ENCODE measurements at places on chromosomes 7 and 10.

GRCh38 chr7:28503396-28503795, 91.1 kb downstream of the CREB5 start:
- DNase-seq: no peak

DNA sequence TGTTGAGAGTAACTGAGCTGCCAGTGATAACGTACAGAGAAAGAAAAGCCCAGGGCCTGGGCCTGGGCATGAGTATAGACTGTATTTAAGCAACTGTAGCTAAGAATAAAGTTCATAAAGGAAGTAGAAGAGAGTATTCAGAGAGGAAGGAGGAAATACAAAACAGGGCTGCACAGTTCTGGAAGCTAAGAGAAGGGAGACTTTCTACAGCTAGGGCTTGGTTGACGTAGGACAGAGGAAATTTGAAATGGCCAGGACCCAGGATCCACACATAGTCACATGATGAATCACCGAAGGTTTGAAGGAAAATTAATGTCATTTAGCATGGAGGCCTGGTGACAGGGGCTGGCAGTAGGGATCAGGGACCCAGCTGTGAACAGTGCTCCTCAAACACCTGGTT, 66.7 kb downstream of the ARL4A start:
- no peak for DNase-seq

DNA sequence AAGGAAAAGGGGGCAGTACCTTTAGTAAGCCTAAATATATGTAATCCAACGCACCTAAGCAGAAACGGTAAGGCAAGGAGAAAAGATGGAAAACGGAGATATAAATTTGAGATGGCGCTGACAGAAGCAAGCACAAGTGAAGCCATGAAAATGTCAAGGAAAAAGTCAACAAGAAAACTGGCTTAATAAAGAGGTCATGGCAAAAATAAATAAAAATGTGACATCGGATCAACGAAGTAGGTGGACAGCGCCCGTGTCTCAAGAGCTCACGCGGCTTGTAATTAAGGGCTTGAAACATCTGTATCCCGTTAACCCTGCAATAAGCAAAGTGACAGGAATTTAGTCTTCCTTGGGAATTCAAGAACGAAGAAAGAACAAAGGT, 611 bp downstream of the NDUFA5 start:
- DNase-seq: peak; percentile 20

- DNase-seq: peak; percentile 48
Observed at GRCh38 chr7:143934526-143935325, at the start of gene OR2F2. Gene OR2F2 (plus strand): TSS chr7:143935233. CDS start chr7:143935233, 0 bp downstream.

- no peak for DNase-seq
Observed at GRCh38 chr7:65390588-65390987, 16.9 kb downstream of the ZNF92 start.

DNA sequence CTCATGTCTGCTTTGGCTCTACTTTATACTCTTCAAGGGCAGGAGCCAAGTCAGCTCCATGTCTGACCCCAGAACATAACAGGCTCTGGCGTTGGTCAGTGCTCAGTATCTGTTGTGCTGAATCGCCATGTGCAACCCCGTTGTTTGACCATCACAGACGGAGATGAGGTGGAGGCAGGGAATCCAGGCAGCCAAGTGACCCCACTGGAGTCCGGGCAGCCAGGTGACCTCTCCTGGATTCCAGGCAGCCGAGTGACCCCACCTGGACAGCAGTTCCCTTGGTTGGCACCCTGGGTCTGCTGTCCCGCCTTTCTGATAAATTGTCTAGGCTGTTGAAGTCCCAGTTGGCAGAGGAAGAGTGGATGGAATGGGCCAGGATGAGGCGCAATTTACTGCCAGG, 232.2 kb downstream of the TCERG1L start:
- no peak for DNase-seq

DNA sequence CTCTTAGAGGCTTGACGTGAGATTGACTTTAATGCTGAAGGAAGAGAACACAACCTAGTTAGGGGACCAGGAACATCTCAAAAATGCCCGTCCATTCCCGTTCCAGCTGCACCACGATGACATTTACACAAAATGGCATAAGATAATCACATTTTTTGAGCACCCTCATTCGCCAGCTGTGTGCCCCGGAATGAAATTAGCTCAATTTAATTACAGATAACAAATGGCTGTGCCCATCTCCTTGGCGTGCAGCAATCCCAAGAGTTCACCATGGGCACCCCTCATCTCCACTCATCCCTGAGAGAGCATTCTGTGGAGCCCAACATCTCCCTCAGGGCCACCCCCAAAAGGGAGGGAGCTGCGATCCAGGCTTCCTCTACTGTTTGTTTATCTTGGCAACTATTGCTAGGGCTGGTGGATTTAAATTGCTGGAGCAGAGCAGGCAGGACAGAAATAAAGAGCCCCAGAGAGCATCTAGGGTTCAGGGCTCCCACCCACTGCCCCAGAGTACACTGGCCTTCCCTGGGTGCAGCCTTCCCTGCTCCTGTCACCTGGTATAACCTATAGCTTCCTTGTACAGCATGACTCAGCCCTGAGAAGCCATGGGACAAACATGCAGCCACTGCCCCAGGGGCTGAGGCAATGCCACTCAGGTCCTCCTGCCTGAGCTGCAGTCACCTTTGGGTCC, 263.5 kb downstream of the ZEB1 start:
- DNase-seq: peak; percentile 29

DNA sequence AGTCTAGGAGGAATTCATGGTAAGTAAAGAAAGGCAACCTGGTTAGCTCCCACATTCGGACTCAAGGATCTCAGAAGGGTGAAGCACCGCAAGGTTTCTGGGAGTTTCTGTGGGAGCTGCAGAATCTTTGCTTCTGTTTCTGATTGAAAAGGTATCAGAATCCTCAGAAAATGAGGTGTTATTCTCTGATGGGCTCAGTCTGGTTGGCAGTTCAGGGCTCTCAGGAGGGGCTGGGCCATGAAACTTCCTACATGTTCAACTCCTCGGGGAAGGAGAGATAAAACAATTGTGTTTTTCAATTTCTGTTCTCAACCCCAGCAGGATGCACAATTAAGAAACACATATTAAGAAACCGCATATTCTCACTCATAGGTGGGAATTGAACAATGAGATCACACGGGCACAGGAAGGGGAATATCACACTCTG, 9.1 kb downstream of the OR2A7 start:
- no peak for DNase-seq

DNA sequence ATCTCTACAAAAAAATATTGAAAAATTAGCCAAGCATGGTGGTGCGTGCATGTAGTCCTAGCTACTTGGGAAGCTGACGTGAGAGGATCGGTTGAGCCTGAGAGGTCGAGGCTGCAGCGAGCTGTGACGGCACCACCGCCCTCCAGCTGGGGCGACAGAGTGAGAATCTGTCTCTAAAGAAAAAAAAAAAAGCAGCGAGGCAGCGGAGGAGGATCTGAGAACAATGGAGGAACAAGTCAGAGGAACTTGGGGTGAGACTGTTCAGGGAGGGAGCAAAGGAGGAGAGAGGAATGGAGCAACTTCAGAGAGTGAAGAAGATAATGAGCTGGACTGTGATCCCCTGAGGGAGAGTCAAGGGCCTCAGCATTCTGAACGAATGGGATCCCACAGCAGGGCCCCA, 85.4 kb downstream of the MKX start:
- DNase-seq: no peak

GRCh38 chr7:50409856-50410745, 40.0 kb downstream of the FIGNL1 start:
- DNase-seq: no peak

DNA sequence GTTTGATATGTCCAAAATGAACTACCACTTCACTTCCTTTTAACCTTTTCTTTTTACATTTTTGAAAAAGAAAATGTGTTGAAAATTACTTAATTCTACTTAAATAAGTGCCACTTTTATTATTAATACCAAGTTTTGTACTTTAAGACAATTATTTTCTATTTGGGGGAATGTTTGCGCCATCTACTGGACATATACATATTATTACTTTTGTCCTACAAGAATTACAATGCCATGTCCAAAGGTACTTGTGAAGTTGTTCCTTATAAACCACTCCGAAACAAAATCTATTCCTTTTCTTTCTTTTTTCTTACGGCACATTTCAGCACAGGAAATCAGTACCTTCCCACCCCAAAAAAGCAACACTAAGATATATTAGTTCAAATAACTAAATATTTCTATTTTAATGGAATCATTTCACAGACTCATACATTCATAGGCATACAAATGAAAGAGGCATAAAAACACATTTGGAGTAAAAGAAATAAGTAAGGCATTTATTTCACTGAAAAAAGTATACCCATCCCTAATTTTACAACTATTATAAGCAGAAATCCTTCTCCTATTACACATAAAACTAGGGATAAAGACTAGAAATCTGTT, 169.9 kb downstream of the RNF133 start:
- DNase-seq: peak; percentile 18

- no peak for DNase-seq
Observed at GRCh38 chr7:17155529-17155928, 142.9 kb upstream of the AHR start.

DNA sequence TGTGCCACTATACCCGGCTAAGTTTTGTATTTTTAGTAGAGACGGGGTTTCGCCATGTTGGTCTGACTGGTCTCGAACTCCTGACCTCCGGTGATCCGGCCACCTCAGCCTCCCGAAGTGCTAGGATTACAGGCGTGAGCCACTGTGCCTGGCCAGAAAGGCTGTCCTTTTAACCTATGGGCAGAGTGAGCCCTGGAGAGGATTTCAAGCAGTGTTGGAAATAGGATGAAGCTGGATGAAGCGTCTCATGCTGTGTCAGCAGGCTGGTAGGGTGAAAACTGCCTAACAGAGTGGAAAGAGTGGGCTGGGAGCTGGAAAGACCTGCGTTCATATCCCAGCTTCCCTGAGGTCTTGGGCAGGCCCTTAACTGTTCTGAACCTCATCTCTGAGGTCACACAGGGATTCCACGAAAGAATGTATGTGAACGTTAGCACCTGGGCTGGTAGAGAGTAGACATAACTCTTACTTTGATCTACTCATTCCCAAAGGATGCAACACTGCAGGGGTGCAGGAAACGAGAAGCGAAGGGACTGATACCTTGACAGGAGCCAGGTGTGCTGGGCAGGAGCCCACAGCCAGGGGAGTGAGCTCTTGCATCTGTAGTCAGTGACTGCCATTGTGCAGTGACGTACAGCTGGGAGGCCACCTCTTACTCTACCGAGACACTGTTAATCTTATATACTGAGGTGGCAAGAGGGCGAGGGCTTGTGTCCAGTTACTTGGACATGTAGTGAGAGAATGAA, 34.1 kb downstream of the WBP1L start:
- no peak for DNase-seq

- DNase-seq: no peak
Observed at GRCh38 chr7:4225361-4225771, 456.7 kb upstream of the FOXK1 start.

DNA sequence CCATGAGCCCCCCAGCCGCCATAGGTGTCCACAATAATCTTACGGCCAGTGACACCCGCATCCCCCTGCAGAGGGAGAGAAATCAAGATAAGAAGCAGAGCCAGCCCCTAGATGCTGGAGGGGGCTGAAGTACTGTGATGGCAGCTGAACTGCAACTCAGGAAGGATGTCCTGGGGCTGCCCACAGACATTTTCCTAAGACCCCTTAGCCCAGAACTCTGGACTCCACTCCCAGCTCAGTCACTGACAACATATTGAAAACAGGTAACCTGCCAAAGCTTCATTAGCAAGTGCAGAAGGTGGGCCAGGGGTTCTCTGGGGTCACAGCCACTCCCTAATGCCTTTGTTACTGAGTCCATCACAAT, 14.3 kb downstream of the MAT1A start:
- no peak for DNase-seq

DNA sequence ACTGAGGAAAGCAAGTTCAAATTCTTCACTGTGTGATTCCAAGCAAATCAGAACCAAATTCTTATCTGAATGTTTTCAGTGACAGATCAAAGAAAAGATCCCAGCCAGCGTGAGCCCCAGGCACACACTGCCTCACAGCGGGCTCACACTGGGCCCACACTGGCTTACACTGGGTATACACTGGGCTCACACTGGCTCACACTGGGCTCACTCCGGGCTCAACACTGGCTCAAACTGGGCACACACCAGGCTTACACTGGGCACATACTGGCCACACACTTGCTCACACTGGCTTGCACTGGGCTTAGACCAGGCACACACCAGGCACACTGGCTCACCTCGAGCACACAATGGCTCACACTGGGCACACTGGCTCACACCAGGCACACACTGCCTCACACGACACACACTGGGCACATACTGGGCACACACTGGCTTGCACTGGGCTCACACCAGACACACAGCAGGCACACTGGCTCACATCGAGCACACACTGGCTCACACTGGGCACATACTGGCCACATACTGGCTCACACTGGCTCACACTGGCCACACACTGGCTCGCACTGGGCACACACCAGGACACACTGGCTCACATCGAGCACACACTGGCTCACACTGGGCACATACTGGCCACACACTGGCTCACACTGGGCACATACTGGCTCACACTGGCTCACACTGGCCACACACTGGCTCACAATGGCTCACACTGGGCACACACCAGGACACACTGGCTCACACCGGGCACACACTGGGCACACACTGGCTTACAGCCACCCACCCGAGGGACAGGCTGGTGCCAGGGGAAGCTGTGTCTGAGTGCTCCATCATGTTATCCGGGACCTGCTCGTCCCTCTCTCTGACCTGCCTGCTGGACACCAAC, 156.3 kb downstream of the PTPRN2 start:
- DNase-seq: no peak

DNA sequence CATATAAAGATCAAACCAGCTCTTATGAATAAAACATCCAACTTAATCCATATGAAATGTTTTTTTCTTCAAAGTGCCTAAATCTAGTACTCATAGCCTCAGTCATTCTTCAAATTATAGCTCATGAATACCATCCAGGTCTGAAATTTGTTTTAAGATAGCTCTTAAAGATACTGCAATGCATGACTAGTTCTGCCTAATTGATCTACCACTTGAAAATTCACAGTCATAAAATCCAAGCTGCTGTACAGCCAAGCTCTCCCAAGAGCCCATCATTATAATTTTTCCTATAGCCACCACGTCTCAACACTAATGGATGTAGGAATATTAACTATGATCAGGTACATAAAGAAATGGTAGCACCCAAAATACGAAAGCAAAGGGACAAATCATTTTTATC, 87.9 kb upstream of the RNF148 start:
- no peak for DNase-seq

- no peak for DNase-seq
Observed at GRCh38 chr7:48011323-48011722, 17.6 kb downstream of the SUN3 start.

GRCh38 chr10:3526727-3527501, 258.1 kb downstream of the KLF6 start:
- peak; percentile 84 for DNase-seq

DNA sequence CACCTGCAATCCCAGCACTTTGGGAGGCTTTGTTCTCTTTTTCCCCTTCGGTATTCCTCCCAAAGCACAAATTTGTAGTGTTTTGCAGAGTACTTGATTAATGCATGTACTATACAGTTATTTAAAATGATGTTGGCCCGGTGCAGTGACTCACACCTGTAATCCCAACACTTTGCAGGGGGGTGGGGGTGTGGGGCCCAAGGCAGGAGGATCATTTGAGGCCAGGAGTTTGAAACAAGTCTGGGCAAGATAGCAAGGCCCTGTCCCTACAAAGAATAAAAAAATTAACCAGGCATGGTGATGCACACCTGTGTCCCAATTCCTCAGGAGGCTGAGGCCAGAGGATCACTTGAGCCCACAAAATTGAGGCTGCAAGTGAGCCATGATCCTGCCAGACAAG, 26.8 kb upstream of the FOXK1 start:
- no peak for DNase-seq

Data from skin of body (tissue), 3 donors.